Neural progenitor cell (in vitro differentiated cells): ENCODE measurements at places on chromosomes 16 and 17. TPM values are rescaled to one million over a fixed set of nuclear protein-coding genes. Genes with fewer than 3 reads are reported as not detected.

DNA sequence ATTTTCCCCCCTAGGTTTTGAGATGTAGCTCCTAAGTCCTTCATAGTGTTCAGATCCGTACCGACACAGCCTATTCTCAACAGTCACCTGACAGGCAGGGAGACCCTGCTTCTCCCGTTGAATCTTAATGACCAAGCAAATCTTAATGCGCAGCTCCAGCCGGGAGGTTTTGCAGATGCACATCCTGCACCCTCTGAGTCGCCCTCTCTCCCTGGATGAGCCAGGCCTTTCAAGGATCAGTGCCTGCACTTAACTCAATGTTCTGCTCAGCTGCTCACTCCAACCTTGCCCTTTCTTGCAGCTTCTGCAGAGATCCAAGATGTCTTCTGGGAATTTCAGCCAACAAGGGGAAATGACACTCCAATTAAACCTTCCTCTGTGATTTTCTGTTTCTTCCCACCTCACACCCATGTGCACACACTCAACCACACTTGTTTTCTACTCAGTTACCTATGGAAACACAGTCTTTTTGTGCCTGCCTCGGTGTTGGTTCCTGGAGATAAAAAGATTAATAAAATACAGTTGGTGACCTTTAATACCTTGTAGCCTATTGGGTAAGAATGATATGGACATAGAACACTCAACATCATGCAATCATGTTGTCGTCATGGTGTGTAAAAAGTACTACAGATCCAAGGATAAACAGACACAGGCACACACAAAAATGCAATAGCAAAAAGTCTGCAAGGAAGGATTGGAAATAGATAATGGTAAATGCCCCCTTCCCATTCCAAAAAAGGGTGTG, 76.9 kb upstream of the DYNLRB2 start:
- H3K27me3 ChIP-seq: no peaks in the 10 kb centered on the region
- no peak overlapping the region for H3K4me3 ChIP-seq
- peaks cover 10% of the 10 kb centered on the region for H3K4me1 ChIP-seq
- no peak for DNase-seq
- no peak overlapping the region for H3K27ac ChIP-seq
- H3K36me3 ChIP-seq: no peaks in the 10 kb centered on the region

- H3K4me1 ChIP-seq: peaks cover 13% of the 10 kb centered on the region
- H3K27me3 ChIP-seq: peaks cover 7% of the 10 kb centered on the region
- no peaks in the 10 kb centered on the region for H3K36me3 ChIP-seq
- H3K4me3 ChIP-seq: peak overlapping the region; percentile 99
Observed at GRCh38 chr16:89506791-89507191, 1.4 kb upstream of the SPG7 start.

GRCh38 chr16:85564277-85565051, 48.7 kb upstream of the GSE1 start:
- H3K27ac ChIP-seq: no peak overlapping the region
- DNase-seq: no peak
- H3K4me3 ChIP-seq: no peak overlapping the region
- no peaks in the 10 kb centered on the region for H3K36me3 ChIP-seq
- H3K27me3 ChIP-seq: peaks cover 14% of the 10 kb centered on the region
- peaks cover 28% of the 10 kb centered on the region for H3K4me1 ChIP-seq

DNA sequence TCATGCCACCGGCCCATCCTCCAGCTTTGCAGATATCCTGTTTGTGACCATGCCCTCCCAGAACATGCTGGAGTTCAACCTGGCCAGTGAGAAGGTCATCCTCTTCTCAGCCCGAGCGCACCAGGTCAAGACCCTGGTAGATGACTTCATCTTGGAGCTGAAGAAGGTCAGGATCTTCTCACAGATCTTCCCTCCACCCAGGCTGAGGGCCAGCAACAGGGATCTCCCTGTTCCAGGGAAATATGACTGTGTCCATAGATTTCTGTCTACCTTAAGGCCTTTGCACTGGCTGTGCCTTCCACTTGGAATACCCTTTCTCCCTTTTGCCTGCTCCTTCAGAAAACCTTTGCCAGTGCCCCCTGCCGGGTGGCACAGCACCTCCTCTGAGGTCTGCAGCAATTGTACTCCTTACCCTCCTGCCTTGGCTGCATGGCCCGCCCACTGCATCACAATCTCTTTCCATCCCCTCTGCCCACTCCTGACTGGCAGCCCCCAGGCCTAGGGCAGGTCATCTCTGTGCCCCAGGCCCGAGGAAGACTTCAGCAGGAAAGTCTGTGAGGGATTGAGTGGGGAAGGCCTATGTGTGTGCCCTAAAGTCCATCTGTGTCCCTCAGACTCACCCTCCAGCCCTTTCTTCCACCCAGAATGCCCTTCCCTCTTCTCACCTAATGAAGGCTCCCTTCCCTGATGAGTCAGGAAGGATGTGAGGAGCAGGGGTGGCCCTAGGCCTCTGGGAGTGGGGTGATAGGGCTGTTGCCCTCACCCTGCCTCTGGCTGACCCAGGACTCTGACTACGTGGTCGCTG, 27.3 kb upstream of the ALKBH5 start:
- peaks cover 14% of the 10 kb centered on the region for H3K4me1 ChIP-seq
- H3K36me3 ChIP-seq: no peaks in the 10 kb centered on the region
- H3K4me3 ChIP-seq: no peak overlapping the region
- H3K27me3 ChIP-seq: no peaks in the 10 kb centered on the region
- no peak overlapping the region for H3K27ac ChIP-seq

SOCS1 gene
- total RNA-seq: 1.6 and 7.3 TPM in 2 replicates
